ENCODE measurements at places on chromosomes 6 and 20.

DNA sequence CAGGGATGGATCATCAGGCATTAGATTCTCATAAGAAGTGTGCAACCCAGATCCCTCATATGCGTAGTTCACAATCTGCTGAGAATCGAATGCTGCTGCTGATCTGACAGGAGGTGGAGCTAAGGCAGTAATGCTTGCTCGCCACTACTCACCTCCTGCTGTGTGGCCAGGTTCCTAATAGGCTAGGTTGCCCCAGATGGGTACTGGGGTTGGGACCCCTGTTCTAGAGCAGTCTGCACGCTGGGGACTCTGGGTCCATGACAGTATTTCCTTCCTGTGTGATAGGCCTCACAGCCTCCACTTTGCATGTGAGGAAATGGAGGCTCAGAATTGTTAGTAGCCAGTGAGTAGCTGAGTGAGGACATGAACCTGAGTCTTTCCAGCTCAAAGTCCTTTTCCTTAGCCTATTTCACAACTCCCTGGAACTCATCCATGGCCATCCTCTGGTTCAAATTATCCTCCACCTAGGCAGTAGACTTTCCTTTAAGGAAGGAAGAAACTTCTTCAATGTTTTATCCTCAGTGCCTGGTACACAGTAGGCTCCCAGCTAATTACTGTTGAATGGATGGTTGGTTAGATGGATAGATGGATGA is 117.2 kb downstream of the SYCP2 start:
- DNase-seq = no peak

DNA sequence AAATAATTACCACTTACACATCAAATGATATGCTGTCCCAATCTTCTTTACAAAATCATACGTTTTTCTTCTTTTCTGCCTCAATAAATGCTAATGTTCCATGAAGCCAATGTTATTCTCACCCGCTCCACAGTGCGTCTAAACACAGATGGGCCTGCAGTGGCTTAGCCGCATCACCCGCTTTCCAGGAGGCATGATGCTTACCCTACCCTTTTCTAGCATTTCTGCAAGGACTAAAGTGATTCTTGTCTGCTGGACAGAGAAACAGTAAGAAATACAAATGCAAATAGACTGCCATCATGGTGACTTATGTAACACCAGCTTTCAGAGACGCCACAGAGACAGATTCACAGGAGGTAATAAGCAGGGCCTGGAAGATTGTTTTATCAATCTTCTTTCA is 104.4 kb downstream of the RNASET2 start:
- DNase-seq = no peak

DNA sequence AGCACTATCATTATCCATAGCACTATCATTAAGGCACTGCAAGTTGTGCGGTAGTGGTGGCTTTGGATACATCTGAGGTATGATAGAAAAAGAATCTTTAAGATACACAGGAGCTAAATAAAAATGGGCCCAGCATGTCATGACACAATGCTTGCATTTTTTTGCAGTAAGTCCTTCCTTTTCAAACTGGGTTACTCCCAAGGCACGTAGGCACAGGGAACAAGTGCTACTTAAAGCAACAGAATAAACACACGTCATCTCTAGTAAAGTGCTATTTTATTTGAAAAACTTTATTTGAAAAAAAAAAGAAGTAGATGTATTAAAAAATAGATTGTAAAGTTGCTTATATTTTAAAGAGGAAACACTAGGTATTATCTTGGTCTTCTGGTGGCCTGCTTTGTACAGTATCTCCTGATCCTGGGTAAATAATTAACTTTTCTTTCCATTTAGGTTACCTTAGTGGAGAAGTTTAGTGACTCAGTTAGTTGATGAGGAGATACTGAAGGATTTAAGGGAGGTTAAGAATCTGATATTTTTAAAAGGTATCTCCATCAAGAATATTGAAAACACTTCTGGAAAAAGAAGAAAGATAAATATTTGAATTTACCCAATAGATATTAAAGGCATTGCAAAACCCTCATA is 129.6 kb downstream of the EDN1 start:
- DNase-seq = no peak

DNA sequence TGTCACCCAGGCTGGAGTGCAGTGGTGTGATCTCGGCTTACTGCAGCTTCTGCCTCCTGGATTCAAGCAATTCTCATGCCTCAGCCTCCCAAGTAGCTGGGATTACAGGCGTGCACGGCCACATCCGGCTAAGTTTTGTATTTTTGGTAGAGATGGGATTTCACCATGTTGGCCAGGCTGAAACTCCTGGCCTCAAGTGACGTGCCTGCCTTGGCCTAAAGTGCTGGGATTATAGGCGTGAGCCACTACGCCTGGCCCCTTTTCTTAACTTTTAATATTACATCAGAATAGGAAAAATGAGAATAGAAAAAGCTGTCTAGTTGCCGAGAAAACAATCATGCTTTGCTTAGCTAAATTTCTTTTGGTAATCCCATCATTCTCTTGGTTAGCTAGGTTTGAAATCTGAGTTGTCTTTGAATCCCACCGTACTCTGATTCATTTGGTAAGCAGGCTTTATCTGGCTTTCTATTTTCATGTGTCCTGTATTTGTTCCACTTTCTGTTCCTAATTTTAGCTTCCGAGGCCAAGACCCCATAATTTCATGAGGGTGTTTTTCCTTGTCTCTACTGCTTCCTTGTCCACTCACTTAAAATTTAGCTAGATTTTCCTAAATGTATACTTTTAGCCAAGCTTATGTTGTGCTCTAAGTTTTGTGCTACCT is 83.5 kb downstream of the NCOA3 start:
- no peak for DNase-seq

GRCh38 chr6:167056370-167056769 is 57.2 kb downstream of the CEP43 start:
- peak; percentile 57 for DNase-seq

- DNase-seq = peak; percentile 76
These were observed 9.5 kb upstream of the HLA-DOA start for GRCh38 chr6:33018904-33019303.

DNA sequence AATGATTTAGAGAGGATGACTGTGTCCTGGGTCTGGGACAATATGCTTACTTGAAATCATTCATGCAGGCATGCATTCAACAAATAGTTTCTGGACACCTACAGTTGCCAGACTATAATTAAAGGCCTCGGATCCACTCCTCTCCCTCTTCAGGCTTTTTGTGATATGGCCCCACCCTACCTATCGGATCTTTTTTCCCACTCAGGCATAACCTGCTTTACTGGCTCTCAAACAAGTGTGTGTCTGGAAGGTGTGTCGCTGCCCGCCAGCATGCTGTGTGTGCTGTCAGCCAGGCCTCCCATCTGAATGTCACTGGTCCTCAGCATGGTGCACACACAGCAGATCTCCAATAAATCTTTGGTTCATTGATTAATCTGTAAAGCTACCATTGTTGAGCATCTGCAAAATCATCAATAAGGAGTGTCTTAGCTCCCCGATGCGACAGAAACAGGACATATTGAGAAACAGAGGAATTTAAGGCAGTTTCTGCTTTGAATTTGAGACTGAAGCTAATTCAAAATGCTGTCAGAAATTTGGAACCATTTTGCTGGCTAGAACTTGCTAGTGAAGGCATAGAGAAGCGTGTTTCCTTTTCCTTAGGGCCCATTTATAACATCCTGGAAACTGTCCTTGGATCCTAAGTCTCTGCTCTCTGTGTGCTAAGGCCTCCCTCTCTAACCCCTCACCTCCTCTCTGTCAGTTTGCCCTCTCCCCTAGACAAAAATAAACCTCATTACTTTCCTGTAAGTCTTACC is 23.5 kb upstream of the CCN6 start:
- DNase-seq = no peak

DNA sequence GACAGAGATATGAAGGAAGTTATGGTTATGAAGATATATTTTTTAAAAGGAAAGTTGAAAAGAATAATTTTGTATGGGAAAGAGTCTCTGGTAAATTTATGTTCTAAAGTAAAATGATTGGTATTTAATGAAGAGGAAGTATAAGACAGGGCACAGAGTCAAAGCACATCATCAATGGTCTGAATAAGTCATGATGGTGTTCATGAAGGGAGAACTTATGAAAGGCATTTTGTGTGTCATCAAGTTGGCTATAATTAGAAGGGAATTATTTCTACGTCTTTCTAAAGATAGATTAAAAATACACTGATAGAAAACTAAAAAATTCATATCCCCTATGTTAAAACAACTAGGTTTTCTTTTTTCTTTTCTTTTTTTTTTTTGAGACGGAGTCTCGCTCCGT is 21.4 kb upstream of the SNAI1 start:
- no peak for DNase-seq

GRCh38 chr6:89970609-89971337 is 76.5 kb downstream of the GJA10 start:
- DNase-seq = peak; percentile 61

DNA sequence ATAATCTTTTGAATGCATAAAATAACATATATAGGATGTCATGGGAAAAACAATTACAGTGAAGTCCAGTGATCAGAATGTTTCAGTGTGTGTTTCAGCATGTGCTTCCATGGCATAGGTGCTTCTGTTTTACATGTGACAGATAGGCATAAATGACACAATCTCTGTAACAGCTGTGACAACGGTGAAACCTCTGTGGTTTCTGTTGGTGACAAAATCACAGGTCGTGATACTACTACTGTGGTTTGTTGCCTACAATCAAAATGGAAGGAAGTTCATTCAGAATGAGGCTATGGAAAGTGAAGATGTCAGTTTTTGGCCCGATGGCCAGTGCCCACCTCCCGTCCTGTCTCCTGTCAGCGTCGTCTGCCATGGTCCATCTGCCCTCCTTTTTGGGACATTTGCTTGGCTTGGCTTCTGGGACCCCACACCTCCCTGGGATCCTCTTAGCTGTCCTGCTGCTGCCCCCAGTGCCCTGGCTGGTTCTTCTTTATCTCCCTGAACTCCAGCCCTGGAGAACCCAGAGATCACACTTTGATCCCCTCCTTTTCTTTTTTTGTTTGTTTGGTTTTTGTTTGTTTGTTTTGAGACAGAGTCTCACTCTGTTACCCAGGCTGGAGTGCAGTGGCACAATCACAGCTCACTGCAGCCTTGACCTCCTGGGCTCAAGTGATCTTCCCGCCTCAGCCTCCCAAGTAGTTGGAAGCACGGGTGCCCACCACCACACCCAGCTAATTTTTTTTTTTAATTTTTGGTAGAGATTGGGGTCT is 79.3 kb upstream of the NAA20 start:
- no peak for DNase-seq

DNA sequence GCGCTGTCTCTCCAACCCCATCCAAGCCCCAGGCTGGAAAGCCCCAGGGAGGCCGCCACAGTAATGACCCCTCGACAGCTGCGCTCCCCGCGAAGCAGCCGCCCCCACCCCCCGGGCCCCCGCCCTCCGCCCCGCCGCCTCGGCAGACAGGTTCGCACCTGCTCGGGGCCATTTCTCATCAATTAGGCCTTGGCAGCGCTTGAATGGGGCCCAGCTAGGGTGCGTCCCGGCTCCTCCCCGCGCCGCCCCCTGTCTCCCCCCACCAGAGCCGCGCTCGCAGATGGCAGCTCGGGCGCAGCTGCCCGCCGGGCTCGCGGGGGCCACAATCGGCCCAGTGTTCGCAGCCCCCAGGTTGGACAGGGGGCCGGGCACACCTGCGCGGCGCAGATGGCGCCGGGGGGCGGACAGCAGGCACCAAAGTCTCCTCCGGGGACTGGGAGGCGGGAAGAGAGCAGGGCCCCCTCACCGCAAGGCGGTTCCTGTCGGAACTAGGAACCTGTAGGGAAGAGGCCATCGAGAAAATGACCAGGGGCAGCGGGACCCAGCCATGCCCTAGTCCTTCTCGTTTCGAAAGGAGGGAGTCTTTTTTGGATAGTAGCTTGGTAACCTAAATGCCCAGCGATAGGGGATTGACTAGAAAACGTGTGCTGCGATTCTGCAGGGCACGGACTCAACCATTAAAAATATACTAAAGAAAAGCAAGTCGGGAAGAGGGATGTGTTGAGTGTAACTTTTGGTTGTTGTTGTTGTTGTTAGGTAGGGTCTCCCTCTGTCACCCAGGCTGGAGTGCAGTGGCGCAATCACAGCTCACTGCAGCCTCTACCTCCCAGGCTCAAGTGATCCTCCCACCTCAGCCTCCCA is 83.2 kb upstream of the EYA2 start:
- DNase-seq = no peak

- no peak for DNase-seq
These were observed 454.9 kb downstream of the C6orf118 start for GRCh38 chr6:164854526-164854925.

DNA sequence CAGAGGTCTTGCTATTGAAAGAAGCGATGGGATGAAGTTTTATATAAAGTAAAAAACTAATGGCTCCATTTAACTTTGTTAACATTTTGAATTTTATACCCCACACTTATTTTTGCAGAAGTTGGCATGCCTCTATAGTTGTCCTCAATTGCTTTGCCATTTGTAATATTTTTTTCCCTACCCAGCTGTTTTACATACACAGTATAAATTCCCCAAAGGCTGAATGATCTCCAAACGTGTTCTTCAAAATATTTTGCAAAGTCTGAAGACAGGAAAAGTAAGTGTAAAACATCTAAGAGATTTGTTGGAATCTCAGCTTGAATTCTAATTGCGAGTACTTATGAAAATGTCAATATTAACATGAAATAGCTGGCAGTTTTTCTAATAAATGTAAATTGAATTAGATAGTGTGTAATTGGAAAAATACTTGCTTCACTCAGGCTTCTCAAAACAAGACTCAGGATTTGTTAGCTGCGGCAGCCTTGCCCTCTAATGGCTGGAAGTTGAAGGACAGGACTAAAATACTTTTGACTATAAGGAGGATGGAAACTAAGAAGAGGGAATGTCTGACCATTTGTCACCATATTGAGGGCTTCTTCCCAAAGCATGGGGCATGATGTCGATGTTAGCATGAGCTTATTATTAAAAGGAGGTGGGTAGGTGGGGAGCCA is 226.8 kb downstream of the UST start:
- DNase-seq = peak; percentile 68

- no peak for DNase-seq
These were observed 844.3 kb upstream of the MANEA start for GRCh38 chr6:94733066-94733465.

GRCh38 chr20:32877507-32877906 is 18.8 kb downstream of the EFCAB8 start:
- peak; percentile 19 for DNase-seq

DNA sequence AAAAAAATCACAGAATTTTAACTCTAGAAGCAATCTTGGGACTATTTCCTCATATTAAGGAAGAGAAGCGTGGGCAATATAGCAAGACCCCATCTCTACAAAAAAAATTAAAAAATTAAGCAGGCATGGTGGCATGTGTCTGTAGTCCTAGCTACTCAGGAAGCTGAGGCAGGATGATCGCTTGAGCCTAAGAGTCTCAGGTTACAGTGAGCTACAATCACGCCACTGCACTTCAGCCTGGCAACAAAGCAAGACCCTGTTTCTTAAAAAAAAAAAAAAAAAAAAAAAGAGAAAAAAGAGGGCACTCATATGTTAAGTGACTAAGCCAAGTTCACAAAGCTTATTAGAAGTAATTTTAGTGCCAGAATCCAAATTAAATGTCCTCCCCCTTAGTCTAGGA is 100.8 kb downstream of the SESN1 start:
- DNase-seq = no peak

DNA sequence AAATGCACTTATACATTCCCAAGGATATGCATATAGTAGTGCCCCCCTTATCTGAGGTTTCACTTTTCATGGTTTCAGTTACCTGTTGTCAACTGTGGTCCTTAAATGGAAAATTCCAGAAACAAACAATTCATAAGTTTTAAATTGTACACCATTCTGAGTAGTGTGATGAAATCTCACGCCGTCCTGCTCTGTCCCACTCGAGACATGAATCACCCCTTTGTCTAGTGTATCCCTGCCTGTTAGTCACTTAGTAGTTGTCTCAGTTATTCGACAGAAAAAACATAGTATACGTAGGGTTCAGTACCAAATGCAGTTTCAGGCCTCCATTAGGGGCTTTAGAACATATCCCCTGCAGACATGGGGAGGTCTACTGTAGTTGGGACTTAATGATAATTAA is 57.0 kb downstream of the MAP1LC3A start:
- DNase-seq = no peak

GRCh38 chr20:300345-300990 is 3.1 kb downstream of the ZCCHC3 start:
- DNase-seq = no peak

Measured in fibroblast of villous mesenchyme (primary cell).